ENCODE measurements at places on chromosomes 1 and 21.

GRCh38 chr1:115922801-115923200 lies 53.5 kb upstream of the SLC22A15 start:
- DNase-seq: no peak

DNA sequence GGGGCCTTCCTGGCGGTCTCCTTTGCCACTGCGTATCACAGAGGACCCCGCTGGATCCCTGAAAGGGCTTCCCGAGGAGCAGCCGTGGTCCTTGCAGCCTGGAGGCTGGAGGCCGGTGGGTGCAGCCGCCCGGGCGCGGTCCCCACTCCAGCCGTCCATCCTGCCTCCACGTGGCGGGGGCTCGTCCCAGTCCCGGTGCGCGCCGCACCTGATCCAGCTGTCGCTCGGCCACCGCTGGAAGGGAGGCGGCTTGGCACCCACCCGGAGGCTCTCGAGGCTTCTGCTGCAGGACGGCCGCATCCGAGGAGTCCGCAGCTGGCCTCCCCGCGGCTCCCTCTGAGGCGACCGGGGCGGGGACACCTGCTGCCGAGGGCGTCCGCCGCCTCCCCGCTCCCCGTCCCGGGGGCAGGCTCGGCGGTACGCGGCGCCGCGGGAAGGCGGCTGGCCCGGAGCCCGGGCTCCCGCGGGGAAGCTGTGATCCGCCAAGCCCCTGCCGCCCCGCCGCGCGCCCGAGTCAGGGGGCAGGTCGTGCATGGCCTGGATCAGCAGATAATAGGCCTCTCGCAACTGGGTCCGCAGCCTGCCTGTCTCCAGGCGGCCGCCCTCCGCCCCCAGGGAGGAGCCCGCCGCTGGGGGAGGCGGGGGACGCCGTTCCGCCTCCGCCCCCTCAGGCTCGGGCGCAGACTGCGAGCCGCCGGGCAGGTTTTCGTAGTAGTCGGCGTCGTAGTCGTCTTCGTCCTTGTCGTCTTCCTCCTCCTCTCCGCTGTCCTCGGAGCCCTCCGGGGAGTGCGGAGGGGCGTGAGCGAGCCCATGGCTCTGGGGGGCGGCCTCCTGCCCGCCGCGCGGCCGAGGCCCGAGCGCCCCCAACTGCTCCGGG lies at the start of gene SYDE2:
TSS of gene SYDE2 (minus strand) at position 554 of the 877 bp plus-strand sequence. CDS start at position 534, 20 bp downstream.
- no peak for DNase-seq

DNA sequence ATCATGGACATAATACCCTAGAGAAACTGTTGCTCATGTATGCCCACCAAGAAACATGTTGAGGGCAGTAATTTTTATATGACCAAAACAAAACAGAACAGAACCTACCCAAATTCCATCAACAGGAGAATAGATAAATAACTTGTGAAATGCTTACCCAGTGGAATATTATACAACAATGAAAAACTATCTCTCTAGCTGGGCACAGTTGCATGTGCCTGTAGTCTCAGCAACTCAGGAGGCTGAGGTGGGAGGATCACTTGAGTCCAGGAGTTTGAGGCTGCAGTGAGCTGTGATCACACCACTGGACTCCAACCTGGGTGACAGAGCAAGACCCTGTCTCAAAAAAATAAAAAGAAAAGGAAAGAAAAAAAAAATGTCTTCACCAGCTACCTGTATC lies 37.6 kb upstream of the RCSD1 start:
- DNase-seq: no peak

DNA sequence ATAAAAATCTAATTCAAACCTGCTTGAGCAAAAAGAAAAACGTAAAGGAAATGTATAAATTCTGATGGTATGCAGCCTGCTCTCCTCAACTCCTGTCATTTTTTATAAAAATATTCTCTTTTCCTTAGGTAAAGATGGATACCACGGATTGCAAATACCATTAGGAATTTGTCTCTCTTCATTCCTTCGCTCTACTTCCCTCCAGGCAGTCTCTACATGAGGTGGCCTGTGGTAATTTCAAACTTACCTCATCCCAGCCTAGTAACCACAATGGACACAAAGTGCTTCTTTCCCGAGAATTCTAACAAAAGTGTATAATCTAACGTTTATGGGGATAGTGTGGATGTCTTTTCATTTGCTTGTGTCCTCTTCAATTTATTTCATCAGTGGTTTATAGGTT lies 239.5 kb upstream of the LRRC7 start:
- DNase-seq: no peak

DNA sequence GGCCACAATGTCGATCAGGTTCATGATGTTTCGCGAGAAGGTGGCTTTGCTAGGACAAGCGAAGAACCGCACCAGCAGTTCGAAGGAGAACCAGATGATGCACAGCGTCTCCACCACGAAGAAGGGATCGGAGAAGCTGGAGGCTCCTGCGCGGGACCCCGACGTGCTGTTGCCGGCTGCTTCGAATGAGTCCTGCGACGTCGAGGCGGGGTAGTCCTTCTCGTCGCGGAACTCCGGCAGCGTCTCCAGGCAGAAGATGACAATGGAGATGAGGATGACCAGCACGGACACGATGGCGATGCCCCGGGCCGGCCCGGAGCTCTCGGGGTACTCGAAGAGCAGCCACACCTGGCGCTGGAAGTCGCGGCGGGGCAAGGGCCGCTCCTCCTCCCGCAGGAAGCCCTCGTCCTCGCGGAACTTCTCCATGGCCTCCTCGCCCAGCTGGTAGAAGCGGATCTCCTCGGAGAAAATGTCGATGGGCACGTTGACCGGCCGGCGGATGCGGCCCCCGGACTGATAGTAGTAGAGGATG lies 869 bp downstream of the KCNA3 start:
- no peak for DNase-seq

- no peak for DNase-seq
Measured at GRCh38 chr1:77540501-77541161, 141.8 kb downstream of the ZZZ3 start.

GRCh38 chr1:78682496-78682895 lies 32.9 kb downstream of the IFI44 start:
- DNase-seq: no peak

GRCh38 chr1:192263436-192263835 lies 53.4 kb upstream of the RGS21 start:
- DNase-seq: peak; percentile 28

- no peak for DNase-seq
Measured at GRCh38 chr1:59994302-59995198, 68.0 kb upstream of the CYP2J2 start.

DNA sequence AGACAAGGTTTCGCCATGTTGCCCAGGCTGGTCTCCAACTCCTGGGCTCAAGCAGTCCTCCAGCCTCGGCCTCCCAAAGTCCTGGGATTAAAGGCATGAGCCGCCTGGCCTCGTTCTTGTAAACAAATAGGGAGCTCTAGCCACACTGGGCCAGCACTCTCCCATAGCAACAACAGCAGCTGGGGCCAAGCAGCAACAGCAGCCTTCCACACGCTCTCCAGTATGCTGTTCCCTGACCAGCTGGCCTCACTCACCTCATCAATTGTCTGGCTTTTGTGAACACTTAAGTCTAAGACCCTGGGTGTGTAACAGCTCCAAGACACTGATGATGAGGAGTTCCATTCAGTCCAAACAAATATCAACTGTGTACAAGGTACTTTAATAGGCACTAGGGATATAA lies 16.9 kb upstream of the GLIS1 start:
- no peak for DNase-seq

DNA sequence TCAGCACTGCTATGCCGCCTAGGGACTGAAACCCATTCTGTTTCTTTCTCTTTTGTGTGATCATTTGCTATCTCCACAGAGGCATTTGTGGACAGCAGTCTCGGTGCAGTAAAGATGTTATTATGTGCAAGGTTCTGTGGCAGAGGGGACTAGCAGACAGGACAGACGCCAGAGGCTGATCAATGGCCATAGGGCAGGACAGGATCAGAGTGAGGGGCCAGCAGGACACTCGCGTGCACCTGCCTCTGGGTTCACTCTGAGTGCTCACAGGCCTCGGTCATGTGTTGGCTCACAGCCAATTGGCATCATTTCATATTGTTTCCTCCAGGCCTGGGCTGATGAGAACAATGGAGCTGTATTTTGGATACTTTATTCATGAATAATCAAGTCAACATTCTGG lies 212.6 kb downstream of the TGFB2 start:
- DNase-seq: no peak

DNA sequence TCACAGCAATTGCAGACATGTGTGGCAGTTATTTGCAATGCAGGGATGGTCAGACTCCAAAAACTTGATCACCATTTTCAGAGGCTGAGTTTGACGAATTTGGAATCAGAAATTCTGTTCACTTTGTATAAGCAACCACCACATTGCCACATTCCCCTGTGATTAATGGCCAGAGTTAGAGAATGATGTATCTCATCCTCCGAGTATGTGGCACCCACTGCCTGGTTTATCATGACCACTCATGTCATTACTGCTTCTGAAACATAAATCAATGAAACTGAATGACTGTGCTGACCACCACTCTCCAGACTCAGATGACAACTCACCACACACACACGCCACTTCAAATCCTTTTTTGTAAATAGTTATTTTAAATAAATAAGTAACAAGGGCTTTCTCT lies 66.6 kb upstream of the CACHD1 start:
- DNase-seq: no peak

DNA sequence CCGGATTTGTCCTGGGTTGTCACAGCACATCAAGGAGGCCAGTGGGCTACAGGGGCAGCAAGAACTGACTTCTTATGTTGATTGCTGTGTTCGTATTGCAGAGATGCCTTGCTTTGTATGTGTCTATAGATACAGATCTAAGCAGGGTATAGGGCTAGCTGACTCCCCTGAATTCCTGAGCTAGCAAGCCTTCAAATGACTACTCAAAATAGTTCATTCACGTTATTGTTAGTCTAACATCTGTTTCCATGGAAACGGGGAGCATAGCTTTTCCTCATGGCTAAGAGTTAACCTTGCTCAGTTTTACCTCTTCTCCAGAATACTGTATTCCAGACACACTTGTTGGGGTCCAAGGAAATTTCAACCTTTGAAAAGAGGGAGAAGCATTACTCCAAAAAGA lies 24.1 kb downstream of the TRIM45 start:
- DNase-seq: no peak

- DNase-seq: no peak
Measured at GRCh38 chr1:28811766-28812668, at the start of gene OPRD1. Gene OPRD1, plus strand, starts transcription at chr1:28812170. Its CDS starts 214 bp downstream, at chr1:28812384.

GRCh38 chr1:117564227-117565075 lies 41.4 kb upstream of the TENT5C start:
- no peak for DNase-seq

DNA sequence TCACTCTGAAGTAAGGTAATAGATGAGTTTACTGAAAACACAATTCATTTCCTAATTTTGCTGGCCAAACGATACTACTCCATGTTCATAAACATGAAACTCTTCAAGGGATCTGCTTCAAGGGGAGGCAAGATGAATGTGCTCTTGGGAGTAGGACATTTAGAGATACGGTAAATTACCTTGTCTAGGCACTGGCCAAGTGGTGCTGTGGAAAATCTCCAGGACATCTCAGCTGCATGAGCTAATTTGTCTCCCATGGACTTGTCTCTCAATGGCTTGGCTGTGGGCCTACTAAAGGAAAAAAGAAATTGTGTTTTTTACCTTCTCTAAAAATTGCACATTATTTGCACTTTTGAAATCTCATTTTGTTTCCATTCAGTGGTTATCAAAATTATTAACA lies 780.6 kb downstream of the LTN1 start:
- DNase-seq: no peak

DNA sequence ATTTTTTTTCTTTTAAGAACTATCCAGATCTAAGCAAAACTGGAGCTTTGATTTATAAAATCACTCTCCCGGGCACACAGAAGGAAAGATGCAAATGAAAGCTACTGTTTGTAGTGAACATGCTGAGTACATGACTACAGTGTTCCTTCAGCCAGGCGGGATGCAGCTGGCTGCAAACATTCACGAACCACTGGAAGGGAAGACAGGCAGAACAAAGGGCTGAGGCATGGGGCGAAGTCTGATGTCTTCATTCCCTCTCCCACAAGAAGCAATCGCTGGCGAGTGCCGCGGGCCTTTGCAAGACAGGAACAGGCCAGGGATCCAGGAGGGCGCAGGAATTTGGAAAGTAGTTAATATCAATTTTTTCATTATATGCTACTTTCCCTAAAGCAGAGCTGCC lies 257.9 kb upstream of the AJAP1 start:
- DNase-seq: no peak

DNA sequence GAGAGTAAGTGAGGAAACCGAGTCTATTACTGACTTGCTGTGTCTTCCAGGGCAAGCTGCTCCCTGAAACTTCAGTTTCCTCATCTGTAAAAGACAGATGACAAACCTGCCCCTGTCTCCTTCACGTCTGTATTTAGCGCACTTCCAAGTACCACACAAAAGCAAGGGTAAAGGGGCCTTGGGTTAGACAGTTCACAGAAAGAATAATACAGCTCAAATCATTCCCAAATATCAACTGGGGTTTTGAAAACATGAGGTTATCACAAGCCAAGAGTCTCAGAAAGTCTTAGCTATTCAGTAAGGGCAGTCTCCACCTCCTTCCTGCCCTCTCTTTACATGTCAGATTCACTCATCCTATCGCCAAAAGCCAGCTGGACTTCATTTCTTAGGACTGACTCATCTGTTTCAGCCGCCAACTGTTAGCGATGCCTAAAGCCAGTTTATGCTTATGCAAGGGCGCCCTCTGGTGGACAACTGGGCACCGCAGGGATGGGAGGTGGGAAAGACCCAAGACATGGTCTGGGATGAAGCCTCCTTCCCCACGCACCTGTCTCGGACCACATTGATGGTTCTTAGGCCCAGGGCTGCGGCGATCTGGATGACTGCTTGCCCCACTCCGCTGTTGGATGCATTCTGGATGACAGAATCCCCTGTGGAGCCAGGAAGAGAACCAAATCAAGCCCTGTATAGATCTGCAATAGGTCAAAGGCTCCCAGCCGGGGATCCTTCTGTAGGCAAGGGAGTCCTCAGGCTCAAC lies 21.1 kb upstream of the SRSF4 start:
- peak; percentile 79 for DNase-seq

DNA sequence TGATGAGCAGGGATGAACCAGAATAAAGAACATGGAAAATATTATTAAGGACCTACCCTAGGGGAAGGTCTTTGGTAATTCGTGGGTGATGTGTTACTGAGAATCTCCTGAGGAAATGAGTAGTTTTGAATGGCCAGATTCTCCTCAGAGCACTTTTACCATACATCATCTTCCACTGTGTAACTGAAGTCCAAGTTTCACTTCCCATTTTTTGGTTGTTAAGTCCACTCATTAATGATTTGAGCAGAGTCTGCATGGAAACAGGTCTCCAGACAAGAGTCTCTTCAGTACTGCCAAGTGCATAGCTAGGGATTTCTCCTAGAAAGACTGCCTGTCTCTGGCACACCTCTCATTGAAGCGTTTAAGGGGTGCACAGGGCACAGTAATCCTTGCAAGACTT lies 48.7 kb upstream of the PCP4 start:
- DNase-seq: no peak

Measured in inflammatory macrophage treated with lipopolysaccharide for 1 hour (primary cell).